ENCODE measurements at places on chromosomes 7 and 10.
A peak's percentile ranks its signal among the peaks of the same experiment; 100 is the strongest.

GRCh38 chr7:8060241-8060640 lies 91.6 kb downstream of the GLCCI1 start:
- peak; percentile 4 for DNase-seq

GRCh38 chr10:103736044-103736443 lies 119.3 kb downstream of the SH3PXD2A start:
- DNase-seq, result no peak

DNA sequence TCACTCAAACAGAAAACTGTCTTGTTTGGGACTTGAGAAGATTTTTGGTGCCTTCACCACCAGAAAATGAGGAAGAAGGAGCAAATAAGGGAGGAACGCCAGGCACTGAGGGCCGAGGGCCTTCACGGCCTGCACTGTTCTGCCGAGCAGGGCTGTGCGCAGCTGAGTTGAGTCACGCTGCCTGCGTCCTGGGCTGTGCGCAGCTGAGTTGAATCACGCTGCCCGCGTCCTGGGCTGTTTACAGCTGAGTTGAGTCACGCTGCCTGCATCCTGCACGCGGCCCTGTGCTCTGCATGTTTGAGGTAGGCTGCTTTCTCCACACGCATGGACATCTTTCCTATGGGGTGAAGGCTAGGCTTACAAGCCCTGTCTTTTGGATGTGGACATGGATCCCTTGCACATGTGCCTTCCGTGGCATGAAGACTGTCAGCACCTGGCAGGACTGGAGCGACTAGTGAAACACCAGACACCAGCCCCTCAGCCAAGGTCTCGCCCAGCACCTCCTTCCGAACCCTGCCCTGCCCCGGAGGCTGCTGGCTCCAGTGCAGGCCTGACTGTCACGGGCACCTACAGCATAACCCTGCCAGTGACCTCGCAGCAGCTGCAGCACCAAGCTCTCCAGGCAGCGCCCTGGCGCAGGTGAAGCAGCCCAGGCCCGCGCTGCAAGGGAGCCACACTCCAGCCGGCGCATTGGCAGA lies 96.7 kb downstream of the HTR5A start:
- peak; percentile 94 for DNase-seq

GRCh38 chr10:101157756-101158458 lies 26.8 kb downstream of the TLX1 start:
- DNase-seq, result no peak

- DNase-seq, result no peak
These were observed 80.0 kb downstream of the CFAP58 start for GRCh38 chr10:104433669-104434068.
